ENCODE measurements at places on chromosomes 1 and 21.

DNA sequence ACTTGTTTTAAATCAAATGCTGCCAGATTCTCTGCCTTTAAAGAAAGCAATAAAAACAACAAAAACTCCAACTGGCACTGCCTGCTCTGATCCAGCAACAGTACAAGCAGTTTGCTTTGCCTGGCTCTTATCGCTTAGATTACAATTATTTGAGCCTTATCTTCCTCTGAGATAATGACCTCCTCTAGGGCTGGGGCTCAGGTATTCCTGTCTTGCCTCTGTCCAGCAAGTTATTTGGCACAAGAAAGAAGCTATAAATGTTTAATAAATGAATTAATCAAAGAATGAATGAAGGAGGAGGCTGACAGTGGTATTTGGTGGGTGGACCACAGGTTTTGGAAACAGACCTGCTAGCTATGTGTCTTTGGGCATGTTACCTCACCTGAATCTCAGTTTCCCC is 6.7 kb upstream of the SLC2A1 start:
- DNase-seq = no peak

DNA sequence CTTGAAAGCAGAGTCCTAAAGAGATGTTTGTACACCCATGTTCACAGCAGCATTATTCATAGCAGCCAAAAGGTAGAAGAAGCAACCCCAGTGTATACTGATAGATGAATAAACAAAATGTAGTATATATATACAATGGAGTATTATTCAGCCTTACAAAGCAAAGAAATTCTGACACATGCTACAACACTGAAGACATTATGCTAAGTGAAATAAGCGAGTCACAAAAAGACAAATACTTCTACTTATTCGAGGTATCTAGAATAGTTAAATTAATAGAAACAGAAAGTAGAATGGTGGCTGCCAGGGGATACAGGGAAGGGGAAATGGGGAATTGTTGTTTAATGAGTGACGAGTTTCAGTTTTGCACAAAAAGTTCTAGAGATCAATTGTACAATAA is 23.5 kb downstream of the COP1 start:
- DNase-seq = no peak

GRCh38 chr1:76940571-76941335 is 73.5 kb downstream of the ST6GALNAC5 start:
- no peak for DNase-seq

GRCh38 chr1:116476321-116476720 is 94.5 kb downstream of the CD58 start:
- DNase-seq = no peak

GRCh38 chr21:42392731-42393442 is 3.0 kb downstream of the TMPRSS3 start:
- DNase-seq = peak; percentile 58
